ENCODE measurements at places on chromosomes 7 and 10.

DNA sequence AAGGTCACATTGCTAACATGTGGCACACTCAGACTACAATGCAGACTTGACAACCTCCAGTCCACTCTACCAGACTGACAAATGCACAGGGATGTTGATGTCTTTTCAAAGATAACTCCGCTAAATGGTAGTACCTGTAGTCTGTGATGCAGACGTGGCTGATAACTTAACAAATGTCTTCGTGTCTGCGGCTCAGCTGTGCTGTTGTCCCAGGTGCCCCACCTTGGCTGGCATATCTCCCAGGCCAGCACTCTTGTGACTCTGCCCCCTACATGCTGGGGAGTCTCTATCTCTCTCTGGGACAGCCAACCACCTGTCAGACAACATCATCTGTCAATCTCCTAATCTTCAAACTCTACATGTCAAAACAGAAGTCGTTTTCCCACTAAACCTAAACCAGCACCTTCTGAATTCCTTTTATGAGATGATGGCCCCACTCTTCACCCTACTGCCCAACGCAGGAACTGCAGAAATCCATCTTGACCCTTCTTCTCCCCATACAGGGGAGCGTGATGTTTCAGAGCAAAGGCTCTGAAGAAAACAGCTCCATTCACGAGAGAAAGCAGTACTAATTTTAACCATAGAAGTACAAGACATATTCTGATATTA, 156.4 kb downstream of the USP6NL start:
- DNase-seq: no peak

GRCh38 chr10:116961406-116962251, 43.4 kb downstream of the SHTN1 start:
- no peak for DNase-seq

DNA sequence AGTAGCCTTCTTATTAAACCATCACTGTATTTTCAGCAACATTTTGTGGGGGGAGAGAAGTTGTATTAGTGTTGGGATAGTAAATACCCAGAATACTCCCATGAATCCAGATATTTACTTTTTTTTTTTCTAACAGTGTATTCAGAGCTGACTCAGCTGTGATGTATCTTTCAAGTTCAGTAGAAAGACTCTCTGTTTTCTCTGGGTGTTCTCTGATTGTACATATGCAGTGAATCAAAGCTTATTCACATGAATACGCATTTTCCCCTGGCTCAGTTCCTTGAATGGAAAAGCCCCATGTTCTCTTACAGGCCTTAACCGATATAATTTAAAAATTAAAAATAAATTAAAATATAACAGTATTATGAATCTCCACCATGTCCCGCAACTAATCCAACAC, 1.3 kb downstream of the TFPI2 start:
- no peak for DNase-seq

GRCh38 chr10:12960941-12961340, 40.6 kb downstream of the CCDC3 start:
- no peak for DNase-seq

GRCh38 chr7:18345641-18346234, 149.8 kb upstream of the HDAC9 start:
- DNase-seq: no peak

All from stimulated activated CD8-positive, alpha-beta memory T cell treated with anti-CD3 and anti-CD28 coated beads, Interleukin-4, amount 100 ng/mL, for 1 hour (primary cell).